ENCODE measurements at places on chromosomes 11 and 22.

DNA sequence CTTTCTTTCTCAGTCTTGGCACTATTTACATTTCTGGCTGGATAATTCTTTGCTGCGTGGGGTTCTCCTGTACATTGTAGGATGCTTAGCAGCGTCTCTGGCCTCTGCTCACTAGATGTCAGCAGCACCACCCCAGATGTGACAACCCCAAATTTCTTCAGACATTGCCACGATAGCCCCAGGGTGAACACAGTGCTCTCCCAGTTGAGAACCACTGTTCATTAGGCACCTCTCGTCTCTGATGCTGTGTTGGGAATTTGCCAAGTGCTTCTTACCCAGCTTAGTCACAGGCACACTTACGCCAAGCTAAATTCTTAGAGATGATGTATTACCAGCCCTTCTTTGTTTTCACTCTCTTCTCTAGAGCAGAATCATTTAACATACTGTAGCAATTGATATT is 9.4 kb downstream of the TRIM6 start:
- no peak for DNase-seq

- no peak for DNase-seq
Measured at GRCh38 chr11:131064373-131064991, 148.2 kb upstream of the SNX19 start.

- no peak for DNase-seq
Measured at GRCh38 chr11:19551457-19551856, 161.2 kb upstream of the NAV2 start.

DNA sequence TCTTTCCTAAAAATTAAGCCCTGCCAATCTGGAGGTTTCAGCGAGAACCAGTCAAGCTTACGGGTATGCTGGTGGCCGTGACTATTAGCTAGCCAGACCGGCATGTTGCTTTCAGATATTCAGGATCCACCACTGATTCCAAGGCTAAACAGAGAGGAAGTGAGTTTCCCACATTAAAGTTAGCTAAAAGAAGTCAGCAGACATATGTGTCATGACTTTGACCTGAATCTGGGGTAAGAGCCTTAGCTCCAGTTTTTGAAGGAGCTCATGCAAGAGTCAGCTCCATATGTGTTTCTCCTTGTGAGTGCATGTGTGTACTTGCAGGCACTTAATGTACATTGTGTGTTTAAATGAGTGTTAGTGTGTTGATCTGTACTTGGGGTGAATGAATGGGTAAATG is 1.4 kb downstream of the ZFPL1 start:
- no peak for DNase-seq

- DNase-seq = peak; percentile 62
Measured at GRCh38 chr11:119338318-119338890, 2.3 kb downstream of the C1QTNF5 start.

DNA sequence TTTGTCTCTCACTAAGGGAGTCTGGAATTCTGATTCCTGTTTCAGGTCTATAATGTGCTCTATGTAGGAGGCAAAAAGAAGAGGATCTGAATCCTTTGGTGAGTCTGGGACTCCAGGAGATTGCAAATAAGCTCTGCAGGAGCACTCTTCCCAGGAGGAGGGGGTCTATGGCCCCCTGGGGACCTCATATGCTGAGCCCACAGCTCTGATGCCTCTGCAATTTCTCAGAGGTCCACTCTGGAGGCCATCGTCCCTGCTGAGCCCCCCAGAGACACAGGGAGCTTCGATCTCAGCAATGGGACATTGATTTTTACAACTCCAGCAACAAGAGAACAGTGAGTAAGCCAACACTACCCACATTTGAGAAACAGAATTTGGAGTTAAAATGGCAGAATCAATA is 20.2 kb upstream of the NRGN start:
- DNase-seq = no peak

GRCh38 chr11:15148169-15148568 is 33.4 kb downstream of the INSC start:
- DNase-seq = no peak

- DNase-seq = no peak
Measured at GRCh38 chr22:47453049-47453448, 690.6 kb downstream of the TBC1D22A start.

GRCh38 chr11:122248131-122248530 is 132.1 kb upstream of the BLID start:
- DNase-seq = no peak

- no peak for DNase-seq
Measured at GRCh38 chr22:35314161-35314942, 14.7 kb downstream of the TOM1 start.

DNA sequence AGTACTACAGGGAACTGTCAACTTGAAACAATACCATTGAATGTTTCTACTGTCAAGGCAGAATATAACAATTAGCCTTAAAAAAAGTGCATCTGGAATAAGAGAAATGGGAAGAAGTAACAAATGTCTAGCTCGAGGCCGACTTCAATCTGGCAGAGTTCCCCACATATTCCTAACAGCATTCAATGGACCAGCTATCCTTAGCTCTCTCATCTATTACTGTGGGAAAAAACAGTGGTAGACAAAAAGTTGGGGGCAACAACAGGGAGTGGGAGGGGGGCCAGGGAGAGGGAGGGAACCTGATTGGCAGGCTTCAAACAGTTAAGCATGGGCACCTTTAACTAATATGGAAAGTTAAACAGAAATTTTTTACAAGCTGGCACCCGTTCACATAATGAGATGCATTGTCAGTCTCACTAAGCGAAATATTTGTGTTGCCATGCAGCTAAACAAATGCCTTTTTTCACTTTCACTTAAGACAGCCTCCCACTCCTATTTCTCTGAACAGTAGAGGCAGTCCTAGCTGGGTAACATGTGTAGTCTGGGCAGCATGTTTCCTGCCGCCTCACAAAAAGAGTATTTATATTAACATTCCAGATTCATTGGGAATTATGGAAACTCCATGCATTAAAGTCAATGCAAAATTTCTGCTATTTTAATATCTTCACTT is 62.2 kb upstream of the SOX6 start:
- no peak for DNase-seq

GRCh38 chr11:7890417-7891172 is 40.5 kb downstream of the OR10A6 start:
- DNase-seq = no peak

GRCh38 chr11:118791961-118792569 is 1.1 kb upstream of the DDX6 start:
- DNase-seq = peak; percentile 54

GRCh38 chr22:21087119-21087518 is 41.4 kb downstream of the LRRC74B start:
- no peak for DNase-seq

DNA sequence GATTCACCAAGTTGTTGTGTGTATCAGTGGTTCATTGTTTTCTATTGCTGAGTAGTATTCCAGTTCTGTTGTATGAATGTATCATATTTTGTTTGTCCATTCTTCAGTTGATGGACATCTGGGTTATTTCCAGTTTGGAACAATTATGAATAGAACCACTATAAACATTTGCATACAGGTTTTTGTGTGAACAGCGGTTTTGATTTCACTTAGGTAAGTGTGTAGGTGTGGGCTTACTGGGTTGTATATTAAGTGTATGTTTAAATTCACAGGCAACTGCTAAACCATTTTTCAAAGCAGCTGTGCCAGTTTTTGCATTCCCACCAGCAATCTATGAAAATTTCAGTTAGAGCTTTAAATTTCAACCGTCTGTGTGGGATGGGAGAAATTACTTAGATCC is 217.8 kb downstream of the NELL1 start:
- no peak for DNase-seq

DNA sequence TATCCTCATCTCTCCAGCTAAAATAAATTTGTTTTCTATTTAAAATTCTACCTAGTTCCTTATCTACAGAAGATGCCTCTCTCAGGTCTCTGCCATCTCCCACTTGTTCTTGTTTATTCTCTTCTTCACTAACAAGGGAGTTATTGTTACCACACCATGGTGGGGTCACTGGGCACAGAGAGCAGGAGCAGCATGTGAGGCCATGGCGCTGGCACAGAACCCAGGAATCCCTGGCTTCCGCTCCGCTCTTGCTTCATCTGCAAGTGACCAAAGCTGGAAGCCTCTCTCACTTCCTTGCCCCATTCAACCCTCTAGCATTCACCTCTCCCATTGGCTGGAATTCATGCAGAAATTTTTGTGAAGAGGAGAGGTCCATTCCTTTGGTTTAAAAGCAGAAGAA is 190.7 kb upstream of the NCAM1 start:
- no peak for DNase-seq

- DNase-seq = no peak
Measured at GRCh38 chr22:25380122-25380747, 160.8 kb downstream of the CRYBB2 start.

DNA sequence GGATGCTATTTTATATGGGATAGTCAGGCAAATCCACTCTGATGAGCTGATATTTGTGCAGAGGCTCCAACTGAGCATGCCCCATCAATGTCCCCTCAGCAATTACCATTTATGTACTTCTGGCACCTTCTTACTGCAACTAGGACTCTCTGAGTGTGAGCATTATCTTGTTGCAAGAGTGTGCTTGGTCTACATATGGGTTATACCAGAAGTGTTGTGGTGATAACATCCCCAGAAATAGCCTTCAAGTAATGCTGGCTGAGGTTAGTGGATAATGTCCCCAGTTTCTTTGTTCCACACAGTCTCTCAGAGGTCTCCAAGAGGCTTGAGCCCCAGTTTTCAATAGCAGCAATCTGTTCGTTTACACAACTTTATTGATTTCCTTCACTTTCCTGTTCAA is 408.6 kb downstream of the JRKL start:
- no peak for DNase-seq

GRCh38 chr11:70788248-70789022 is 390.1 kb downstream of the CTTN start:
- DNase-seq = no peak

- DNase-seq = peak; percentile 86
Measured at GRCh38 chr22:30426388-30427353, 1.1 kb downstream of the MTFP1 start.

DNA sequence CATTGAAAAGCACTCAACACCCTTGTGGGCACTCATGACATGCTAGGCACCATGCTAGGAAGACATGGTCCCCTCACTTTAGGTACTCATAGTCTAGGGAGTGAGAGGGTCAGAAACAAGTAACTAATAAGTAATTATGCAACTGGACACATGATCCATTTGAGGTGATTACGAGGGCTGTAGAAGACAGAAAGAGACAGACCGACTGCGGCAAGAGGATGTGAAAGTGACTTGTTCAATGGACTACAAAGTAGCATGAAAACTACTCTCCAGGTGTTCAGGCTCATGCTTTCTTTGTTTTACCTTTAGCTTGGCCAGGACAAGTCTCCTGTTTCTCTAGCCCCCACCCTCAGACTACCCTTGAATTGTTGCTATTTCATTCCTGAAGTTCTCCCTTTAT is 310.8 kb upstream of the SORL1-AS1 start:
- no peak for DNase-seq

GRCh38 chr11:28763876-28764275 is 655.7 kb downstream of the METTL15 start:
- no peak for DNase-seq

DNA sequence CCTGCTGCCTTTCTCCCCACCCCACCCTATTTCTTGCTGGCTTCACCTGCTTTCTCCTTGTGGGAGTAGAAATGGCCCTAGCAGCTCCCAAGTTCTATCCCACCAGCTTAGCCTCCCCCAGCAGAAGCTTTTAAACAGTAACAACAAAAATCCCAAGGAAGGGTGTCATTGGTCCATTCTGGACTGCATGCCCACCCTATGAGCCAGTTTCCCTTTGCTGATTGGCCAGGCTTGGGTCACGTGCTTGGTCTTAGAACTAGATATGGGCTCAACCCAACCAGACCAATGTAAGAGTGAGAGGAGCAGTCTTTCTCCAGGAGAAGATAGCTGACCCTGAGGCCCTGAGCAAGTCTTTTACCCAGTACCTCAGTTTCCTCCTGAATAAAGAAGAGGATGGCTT is 2.3 kb downstream of the MTFP1 start:
- DNase-seq = no peak

- no peak for DNase-seq
Measured at GRCh38 chr11:69106031-69106811, 49.5 kb upstream of the SMIM38 start.
